ENCODE measurements at places on chromosomes 2 and 18.
A peak's percentile ranks its signal among the peaks of the same experiment; 100 is the strongest.

DNA sequence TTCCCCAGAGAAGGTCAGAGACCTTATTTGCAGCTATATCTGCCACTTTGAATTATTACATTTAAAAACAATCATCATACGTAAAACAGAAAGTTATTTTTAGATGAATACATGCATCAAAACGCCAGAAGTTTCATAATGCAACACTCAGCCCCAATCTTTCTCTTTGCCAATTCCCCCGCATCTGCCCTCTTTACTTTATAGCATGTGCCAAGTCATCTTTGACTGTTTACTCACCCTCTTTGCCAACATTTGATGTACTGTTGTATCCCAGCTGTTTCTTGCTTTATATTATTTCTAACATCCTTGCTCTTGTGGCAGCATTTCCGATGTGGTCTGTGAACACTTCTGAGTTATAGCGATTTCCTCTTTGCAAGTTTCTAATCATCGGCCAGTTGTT, 86.2 kb downstream of the CRIM1 start:
- DNase-seq = no peak

GRCh38 chr2:168801471-168801870, 966 bp upstream of the NOSTRIN start:
- no peak for DNase-seq

- DNase-seq = no peak
Measured at GRCh38 chr18:49742316-49743116, 70.8 kb downstream of the ACAA2 start.

DNA sequence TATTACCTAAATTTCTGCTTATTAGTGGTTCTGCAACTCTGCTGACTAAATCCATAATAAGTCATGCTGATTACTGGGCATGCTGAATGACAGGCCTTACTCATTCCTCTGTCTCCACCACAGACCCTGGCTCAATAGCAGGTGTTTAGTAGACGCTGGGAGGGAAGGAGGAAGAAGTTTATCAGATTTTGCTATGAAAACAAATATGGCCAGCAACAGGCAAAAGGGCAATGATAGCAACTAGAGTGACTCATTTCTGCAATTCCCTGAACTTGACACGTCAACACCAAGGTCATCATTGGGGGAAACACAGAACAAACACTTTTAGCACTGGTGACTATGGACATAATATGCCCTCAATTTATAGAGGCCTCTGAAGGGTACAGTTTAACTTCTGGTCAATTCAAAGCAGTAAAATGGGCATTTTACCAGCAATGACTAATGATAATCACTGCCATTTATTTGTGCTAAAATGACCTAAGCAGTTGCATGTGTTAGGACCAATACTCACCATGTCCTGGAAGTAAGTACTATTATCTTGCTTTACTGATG, 35.2 kb downstream of the TMEM163 start:
- peak; percentile 6 for DNase-seq

DNA sequence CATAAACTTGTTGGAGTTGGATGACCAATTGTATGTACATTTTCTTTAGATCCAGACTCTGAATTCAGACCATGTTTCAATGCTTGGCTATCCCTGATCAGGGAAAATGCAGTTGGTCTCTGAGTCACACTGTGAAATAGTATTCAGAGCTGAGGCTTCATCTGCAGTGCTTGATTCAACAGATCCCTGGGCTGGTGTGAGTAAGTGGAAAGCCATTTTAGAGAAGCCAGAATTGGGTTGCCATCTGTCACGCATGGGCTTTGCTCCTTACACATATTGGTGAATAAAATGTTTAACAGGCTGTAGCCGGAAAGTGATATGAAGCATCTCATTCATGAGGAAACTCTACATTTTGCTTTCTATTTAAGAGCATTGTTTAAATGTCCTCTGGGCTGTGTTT, 50.0 kb upstream of the ACYP2 start:
- peak; percentile 86 for DNase-seq

GRCh38 chr2:12070581-12070980, 324.1 kb downstream of the LPIN1 start:
- DNase-seq = peak; percentile 45

- no peak for DNase-seq
Measured at GRCh38 chr2:172226244-172227061, 123.8 kb upstream of the DLX2 start.

DNA sequence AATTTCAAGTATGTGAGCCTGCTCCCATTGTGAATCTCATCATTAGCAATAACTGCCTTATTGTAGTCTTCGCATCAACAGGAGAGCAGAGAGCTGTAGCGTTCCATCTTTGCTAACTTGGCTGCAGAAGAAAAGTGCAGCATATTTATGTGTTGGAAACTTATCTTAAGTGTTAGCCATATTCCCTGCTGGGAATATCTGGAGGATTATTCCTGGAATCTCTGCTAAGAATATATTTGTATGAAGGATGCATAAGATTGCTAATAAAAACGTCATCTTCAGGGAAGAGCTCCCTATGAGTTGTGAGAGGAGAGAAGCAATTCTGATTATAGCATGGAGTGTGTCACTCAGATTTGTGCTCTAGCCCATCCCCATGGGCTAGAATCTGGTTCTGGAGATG, 115.1 kb upstream of the REG3G start:
- DNase-seq = no peak

- DNase-seq = no peak
Measured at GRCh38 chr18:22063102-22063501, 106.3 kb upstream of the GATA6 start.

GRCh38 chr2:69306822-69307578, 80.0 kb downstream of the GFPT1 start:
- DNase-seq = peak; percentile 83

GRCh38 chr2:148725564-148725963, 81.0 kb downstream of the EPC2 start:
- DNase-seq = no peak

DNA sequence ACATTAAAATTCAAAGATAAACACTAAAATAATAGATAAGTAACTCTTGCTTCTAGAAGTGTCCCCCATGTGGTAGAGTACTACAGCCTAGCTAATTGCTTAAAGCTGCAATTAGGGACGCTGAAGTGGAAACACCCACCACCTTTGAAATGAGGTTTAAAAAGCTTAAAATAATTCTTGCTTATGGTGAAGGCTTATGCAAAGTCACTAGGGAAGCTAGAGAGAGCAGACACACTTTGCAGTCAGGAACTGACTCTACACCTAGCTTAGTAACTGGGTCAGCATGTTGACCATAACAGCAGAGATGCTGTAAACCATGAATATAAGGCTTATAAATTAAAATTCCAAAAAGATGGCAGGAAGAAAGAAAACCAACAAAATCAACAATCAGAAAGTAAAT, 65.4 kb upstream of the DSG1 start:
- DNase-seq = no peak

DNA sequence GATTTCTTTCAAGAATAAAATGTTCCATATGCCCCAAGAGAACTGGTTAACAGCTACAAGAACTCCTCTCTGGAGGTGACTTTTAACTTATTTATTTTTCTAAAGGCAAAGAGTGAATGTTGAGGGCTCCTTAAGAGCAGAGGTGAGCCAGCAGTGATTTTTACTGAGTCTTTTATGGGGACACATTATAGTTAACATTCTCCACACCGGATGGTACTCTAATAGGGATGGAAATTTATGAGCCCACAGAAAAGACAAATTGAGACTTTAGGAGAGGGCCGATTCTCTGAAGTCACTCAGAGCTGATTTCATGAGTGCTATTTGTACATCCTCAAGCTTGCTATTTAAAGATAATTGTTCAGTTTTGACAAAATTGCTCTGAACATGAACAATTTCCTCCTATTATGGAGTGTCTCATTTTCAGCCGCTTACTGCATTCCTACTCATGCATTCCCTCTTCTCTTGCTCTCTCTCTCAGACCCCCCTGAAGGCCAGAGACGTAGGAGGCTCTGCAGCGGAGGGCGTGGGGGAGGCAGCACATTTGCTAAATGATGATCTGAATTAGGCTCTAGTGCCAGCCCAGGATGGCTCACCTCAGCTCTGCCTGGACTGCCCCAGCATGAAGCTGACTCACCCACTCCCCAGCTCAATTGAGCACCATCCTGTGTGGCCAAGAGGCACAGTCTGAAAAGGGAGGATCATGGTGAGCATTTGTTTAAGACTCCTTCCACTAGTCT, 5.9 kb upstream of the RPL37A start:
- peak; percentile 80 for DNase-seq

- DNase-seq = no peak
Measured at GRCh38 chr2:112583497-112584133, 794 bp upstream of the CHCHD5 start.

GRCh38 chr2:19971691-19972090, 18.2 kb downstream of the WDR35 start:
- DNase-seq = peak; percentile 28

DNA sequence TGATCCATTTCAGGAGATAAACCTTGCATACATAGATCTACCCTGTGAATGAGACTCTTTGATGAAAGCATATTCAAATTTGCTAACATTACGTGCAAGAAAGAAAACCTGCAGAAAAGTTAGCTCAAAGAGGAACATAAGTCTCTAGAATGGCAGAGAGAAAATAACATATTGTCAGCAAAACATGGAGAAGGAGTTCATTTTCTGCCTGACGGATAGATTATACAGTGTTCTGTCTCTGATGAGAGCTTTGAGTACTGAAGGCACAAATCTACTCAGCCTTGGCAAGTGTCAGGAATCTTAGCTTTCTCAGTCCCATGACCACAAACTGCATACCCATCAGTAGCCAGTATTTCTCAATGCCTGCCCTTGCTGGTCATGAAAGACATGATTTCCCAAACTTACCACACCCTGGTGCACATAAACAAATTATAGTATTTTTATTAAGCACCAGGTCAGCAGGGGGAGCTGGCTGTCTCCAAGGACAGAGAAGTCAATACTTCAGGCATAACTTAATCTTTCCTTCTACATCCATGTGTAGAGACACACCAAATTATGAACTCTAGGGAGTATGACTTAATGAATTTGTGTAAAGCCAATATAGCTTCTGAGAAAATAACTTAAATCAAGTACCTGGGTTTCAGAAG, 401.2 kb upstream of the SOX11 start:
- DNase-seq = peak; percentile 10

- DNase-seq = no peak
Measured at GRCh38 chr2:30686669-30687068, 120.6 kb downstream of the CAPN13 start.

DNA sequence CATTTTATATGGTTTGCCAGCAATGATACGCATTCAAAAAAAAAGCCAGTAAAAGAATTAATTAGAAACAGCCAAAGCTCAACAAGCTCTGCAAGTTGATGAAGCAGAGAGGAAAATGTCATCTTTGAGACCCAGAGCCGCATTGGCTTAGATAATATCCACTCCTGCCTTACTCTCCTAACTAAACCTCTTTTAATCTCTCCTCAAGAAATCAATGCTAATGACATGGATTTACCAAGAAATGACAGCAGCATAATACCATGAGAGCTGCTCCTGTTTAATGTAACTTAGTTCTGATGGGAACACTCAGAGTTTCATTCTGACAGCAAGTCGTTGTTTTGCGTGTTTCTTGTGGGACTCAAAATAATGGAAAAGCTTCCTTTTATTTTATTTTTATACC, 1099.4 kb upstream of the PIK3C3 start:
- no peak for DNase-seq

- peak; percentile 41 for DNase-seq
Measured at GRCh38 chr18:50218432-50219197, 23.7 kb upstream of the MYO5B start.

DNA sequence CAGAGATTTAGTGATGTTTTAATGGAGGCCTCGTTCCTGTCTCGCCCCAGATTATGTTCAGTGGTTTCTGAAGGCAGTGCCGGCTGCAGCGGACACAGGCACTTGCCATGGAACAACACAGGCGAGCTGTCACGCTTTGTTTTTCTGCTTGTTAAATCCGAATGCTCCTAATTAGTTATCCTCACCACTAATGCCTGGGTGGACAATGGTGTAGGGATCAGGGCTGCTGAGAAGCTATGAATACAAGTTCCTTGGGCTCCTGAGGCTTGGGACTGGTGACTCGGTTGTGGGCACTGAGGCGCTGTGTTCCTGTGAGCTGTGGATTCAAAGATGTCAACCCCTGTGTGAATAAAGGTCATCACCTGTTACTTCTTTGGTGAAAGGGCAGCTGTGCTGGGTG, 123.5 kb downstream of the PLEKHM3 start:
- no peak for DNase-seq

DNA sequence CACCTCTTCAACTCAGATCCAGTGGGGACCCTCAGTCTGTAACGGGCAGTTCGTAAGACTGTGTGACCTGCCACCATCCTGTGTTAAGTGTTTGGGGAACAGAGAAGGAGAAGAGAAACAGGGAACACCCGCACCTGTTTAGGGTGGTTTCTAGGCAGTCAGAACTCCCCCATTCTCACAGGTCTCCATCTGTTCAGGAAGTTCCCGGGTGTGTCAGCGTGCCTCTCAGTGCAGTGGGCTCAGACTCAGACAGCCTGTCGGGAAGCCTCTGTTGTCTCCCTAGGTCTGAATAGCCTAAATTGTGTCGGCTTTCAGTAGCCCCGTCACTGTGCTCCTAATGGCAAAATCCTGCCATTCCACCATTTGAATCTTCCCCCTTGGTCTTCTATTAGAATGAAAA, 256.6 kb downstream of the LOXHD1 start:
- DNase-seq = no peak

- DNase-seq = no peak
Measured at GRCh38 chr2:162435157-162435556, 91.2 kb downstream of the GCA start.

GRCh38 chr2:30664761-30665358, 142.4 kb downstream of the CAPN13 start:
- peak; percentile 95 for DNase-seq

All from iris pigment epithelial cell (primary cell).